ENCODE measurements at places on chromosomes 5 and 9.
A peak's percentile ranks its signal among the peaks of the same experiment; 100 is the strongest.

- no peak for DNase-seq
Observed at GRCh38 chr9:96249746-96250145, 52.2 kb downstream of the HSD17B3 start.

DNA sequence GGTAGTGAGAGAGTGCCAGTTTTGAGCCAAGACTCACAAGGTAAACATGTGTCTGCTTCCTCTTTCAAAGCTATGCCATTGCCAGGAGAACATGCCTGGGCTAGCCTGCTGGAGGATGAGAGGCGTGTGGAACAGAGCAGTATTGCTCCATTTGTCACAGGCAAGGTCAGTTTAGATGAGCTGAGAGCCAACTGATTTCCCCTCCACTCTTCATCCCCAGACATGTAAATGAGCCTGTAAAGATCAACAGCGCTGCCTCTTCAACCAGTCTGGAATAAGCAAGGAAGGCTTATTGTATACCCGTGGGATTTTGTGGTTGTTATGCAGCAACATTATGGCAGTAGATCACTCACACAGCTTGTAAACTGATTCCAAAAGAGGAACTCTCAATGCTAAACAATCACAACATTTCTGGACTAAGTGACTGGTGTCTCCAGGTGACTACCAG, 8.2 kb upstream of the GDNF start:
- no peak for DNase-seq

DNA sequence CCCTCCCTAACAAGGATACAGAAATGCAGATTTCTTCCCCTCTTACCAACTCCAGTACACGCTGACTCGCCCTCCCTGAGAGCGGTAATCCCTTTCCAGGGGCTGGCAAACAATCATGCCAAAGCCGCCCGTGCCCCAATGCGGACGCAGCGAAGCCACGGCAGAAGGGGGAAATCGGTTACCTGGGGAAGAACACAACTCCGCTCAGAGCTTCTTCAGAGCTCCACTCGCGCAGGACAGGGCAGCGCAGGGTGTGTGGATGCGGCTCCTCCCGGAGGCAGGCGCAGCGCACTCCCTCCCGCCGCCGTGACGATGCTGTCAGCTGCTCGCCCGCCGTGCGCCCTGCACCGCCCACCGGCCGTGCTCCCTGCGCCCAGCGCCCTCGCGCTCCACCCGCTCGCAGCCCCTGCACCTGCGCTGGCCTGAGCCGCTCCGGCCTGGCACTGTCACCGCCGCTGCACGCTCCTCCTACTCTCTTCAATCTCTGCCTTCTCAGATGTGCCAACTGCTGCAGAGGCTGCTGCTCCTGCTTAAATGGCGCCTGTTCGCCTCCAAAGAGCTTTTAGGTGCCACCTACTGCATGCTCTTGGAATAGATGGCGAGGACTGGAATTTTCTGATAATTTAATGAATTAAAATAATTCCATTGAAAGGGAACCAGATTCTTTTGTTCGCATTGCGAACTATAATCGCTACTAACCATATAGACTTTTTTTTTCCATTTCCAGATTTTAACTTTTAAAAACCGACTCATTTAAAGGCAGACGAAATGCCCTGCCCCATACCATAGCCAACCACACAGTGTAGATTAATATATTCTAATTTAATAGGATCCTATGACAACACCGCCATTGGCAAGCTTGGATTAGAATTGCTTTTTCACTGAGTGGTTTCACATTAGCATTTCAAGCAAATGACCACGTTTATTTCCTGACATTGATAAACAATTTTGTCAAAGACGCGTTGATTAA, at the start of gene DIRAS2:
TSS of gene DIRAS2 (minus strand) at position 255 of the 970 bp plus-strand sequence. CDS start 28,997 bp downstream, outside the sequence.
- no peak for DNase-seq

DNA sequence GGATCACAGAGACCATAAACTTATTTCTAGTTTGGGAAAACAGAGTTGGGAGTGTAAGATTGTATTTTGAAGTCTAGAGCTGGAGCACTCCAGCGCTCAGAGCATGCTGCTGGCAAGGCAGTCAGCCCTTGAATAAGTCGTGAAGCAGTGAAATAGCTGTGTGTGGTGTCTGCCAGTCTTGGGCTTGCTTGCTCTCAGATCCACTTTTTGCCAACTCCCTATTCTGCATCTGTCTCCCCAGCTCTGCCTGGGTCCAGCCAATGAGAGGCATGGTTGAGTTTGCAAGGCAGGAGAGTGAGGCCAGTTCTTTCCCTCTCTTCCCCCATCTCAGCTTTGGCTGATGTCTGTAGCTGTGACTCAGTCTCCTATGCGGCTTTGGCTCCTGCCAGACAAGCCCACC, 23.3 kb upstream of the RASGRF2 start:
- no peak for DNase-seq

DNA sequence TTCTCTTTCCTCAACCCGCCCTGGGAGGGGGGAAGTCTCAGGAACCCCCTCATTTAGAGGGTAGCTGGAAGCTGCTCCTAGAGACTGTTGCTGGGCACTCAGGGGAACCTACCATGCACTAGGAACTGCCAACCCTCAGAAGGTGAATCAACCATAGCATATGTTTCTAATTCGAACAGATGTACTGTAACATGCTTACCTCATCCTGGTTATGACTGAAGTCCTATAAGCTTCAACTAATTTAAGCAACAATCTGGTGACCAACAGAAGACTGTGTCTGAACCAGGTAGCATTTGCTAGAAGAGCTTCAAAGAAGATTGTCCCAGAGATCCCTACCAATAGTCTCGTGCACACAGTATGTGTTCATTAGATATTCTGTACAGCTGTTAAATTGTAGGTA, 5.7 kb upstream of the PRDM6 start:
- no peak for DNase-seq

DNA sequence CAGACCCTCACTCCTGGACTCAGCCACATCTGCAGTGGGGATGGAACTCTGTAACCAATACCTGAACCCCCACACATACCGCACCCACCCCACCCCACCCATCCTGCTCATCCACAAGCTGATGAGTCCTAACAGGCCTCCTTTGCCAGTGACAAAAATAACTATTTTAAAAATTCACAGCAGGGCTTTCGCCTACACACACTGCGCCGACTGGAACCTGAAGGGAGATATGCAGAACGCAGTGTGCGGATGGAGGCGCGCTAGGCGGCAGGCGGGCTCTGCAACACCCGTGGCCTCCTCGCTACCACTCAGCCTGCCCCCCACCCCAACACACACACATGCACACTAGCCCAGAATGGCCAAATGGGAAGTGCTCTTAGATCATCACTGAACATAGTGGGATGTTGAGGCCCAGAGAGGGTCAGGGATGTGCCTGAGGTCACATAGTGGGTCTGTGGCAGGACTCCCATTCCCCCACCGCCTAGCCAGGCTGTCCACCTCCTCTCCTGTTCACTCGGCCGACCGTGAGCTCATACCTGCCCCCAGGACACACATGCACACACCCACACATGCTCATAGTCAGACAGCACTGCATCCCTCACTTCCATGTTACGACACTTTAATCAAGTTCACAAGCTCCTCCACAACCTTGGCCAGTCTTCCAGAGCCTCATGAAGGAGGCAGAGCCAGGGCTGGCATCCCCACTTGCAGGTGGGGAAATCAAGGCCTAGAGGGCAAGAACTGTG, 6.3 kb upstream of the CAMK2A start:
- DNase-seq, result no peak

DNA sequence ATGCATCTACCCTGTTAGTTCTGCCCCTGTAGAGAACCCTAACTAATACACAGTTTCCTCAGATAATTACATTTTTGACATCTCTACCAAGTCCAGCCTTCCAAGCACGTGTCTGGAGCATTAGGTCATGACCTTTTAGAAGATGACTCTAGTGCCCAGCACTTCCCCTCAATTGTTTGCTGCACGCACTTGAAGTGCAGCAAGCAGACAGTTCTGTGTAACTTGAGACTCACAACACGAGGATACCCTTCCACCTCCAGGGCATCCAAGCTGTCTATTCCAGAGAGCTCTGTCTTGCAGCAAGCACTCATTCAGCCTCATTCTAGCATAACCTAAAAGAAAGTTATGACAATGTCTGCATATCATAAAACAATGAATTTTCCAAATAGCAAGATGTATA, 1410.5 kb upstream of the CDH18 start:
- DNase-seq, result no peak

- DNase-seq, result no peak
Observed at GRCh38 chr5:139709582-139710318, 61.6 kb downstream of the CXXC5 start.

DNA sequence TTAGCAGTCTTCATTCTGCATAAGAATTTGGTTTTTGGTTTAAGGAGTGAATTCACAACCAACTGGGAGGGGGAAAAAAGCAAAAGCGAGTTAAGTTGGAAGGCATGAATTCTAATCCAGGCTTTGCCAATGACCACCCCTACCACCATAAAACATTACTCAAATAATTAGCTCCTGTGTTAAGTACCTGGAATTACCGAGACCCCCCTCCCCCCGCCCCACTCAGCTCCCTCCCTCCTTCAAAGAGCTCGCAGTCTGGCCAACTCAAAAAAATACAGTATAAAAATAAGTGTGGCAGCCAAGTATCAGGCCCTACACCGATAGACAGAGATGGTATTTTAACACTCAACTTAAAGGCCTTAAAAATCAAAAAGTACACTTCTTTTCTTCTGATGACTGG, 492 bp downstream of the ATG12 start:
- no peak for DNase-seq

- DNase-seq, result no peak
Observed at GRCh38 chr5:95858023-95858461, 35.5 kb upstream of the GLRX start.

GRCh38 chr9:61665829-61666228, 476.0 kb downstream of the SPATA31A7 start:
- no peak for DNase-seq

GRCh38 chr9:126625329-126626126, 11.8 kb downstream of the LMX1B start:
- no peak for DNase-seq

- DNase-seq, result no peak
Observed at GRCh38 chr5:77945874-77946273, 169.7 kb upstream of the TBCA start.

- no peak for DNase-seq
Observed at GRCh38 chr5:43802651-43803050, 199.7 kb downstream of the NNT start.

GRCh38 chr5:32261198-32261597, 51.5 kb downstream of the MTMR12 start:
- DNase-seq, result peak; percentile 35

- no peak for DNase-seq
Observed at GRCh38 chr5:73911761-73912393, 285.9 kb downstream of the ARHGEF28 start.

GRCh38 chr9:75088646-75089372, 495 bp downstream of the OSTF1 start:
- DNase-seq, result no peak

GRCh38 chr5:143874312-143874711, 62.4 kb downstream of the HMHB1 start:
- no peak for DNase-seq

- DNase-seq, result no peak
Observed at GRCh38 chr5:94524841-94525697, 93.3 kb downstream of the KIAA0825 start.

- DNase-seq, result no peak
Observed at GRCh38 chr5:9241479-9242305, 304.2 kb downstream of the SEMA5A start.

- DNase-seq, result no peak
Observed at GRCh38 chr5:177301503-177302165, 1.9 kb downstream of the RAB24 start.

DNA sequence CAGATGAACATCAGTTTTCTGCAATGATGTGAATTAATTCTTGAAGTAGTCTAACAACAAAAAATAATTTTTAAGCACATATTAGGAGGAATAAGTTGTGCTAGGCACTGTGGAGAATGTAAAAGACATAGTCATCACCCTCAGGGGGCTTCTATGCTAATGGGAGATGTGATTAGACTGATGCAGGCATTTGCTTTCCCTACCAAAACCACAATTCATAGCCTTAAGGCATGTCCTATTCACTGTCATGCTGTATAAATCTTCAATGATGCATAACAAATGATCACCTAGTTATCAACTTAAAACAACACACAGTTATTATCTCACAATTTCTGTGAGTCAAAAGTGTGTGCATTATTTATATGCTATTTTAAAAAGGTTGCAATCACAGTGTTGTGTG, 422.6 kb downstream of the MAN2A1 start:
- DNase-seq, result no peak

GRCh38 chr5:170277867-170278281, 19.7 kb downstream of the LCP2 start:
- peak; percentile 48 for DNase-seq

- DNase-seq, result peak; percentile 6
Observed at GRCh38 chr5:76175821-76176403, 92.7 kb downstream of the SV2C start.

GRCh38 chr9:32092031-32092430, 292.4 kb upstream of the ACO1 start:
- no peak for DNase-seq

GRCh38 chr5:31574772-31575171, 42.7 kb downstream of the C5orf22 start:
- peak; percentile 94 for DNase-seq

DNA sequence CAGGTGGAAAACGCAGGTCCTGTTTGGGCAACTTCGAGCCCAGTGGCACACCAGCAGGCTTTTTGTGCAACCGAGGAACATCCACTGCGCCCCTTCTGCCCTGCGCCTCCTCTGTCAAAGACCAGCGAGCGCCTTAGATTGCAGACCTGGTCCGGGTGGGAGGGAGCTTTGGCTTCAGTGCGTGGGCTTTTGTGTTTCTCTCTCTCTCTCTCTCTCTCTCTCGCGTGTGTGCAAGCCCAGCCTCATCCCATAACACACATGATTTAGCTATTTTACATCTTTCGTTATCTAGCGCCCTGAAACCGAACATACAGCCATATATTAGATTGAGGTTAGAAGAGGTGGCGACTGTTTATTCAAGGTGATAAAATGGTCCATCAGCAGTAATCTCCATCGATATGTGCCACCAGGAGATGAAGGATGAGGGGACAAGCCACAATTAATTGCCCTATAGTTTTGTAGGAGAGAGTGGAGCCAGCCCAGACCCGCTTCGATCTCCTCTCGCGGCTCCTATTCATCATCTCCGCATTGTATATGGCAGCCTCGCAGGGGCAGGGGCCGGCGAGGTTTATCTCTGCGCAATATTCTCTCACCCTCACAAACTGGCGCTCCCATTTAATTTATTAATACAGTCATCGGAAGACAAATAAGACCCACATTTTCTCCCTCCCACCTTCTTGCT, 5.3 kb downstream of the PRDM6 start:
- no peak for DNase-seq

DNA sequence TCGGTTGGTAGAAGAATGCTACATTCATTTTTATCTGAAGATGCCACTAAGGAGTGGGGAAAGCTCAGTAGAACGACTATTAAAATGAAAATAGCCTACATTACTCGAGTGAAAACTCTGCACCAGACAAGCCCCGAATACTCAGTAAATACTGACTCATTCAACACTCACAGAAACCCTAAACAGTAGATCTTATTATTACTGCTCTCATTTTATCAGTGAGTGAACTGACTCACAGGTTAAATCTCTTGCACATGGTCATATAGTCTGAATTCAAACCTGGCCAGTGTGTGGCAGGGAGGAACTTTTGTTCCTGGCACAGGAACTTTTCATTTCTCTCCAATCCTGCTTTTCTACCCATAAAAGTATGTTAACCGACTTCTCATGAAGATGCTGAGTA, 9.6 kb upstream of the PAPPA start:
- no peak for DNase-seq
